ENCODE measurements at places on chromosomes 3 and 15.

DNA sequence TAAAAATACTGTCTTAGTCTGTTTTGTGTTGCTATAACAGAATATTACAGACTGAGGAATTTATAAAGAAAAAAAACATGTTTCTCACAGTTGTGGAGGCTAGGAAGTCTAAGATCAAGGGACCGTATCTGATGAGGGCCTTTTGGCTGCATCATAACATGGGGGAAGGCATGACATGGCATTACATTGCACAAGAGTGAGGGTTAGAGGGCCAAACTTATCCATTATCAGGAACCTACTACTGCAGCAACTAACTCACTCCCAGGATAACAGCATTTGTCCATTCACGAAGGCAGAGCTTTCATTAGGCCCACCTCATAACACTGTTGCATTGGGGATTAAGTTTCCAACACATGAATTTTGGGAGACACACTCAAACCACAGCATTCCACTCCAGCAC lies 30.3 kb downstream of the SYN2 start:
- DNase-seq: no peak

- DNase-seq: no peak
Observed at GRCh38 chr3:55157731-55158130, 229.9 kb upstream of the LRTM1 start.

DNA sequence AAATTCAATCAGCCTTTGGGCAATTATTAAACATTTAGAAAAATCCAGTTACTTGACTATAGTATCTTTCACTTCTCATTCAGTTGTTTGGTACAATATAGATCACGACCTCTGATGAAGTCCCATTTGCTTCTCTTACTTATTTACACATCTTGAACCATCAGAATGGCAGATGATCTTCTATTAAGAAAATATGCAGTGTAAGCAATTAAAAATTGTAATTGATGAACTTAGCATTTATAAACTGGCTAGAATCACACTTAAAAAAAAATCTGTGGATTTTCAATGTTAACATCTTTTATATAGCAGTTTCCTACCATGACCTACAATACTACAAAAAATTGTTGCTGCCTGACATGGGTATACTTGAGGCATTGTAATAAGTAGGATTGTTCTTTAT lies 395.5 kb upstream of the CNTN4 start:
- DNase-seq: no peak

GRCh38 chr3:195800240-195800639 lies 11.5 kb downstream of the MUC4 start:
- no peak for DNase-seq

DNA sequence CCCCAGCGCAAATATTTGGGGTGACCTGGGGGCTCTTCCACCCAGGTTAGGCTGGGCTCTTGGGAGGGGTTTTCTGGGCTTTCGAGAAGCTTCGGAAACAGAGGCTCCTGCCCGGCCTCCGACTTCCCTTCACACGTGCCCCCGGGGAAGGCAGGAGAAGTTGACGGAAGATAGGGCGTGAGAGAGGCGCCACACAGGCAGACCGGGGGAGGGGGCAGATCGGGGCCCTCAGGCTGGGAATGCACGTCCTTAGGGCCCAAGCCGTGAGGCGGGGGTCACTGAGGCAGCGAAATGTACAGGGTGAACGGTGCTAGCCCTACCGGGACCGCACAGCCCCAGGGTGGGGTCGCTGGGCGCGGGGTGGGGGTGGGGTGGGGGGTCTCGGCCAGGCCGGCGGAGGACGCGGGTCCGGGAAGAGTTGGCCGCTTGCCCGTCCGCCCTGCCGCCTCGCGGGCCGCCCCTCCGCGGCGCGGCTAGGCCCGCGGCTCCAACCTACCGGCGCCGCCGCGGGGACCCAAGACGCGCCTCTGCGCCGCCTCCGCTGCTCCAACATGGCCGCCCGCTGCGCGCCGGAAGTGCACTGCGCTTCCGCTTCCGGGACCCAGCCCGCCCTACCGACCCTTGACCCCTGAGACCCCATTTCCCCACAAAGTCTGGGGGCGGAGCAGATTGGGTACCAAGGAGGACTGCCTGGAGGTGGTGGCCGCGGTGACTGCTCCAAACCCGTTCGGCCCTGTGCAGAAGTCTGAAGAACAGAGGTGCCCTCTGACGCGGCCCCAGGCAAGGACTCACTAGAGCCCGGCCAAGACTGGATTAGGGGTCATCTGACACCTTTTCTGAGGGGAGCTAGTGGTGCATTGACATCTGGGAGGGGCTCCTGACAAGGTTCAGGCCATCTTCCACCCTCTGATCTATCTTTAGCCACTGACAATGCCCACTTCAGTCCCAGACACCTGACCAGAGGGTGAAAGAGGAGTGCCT lies at the start of gene CCDC71:
Gene CCDC71, minus strand, starts transcription at position 561 of the 981 bp plus-strand sequence. CDS start 2,123 bp downstream, outside the sequence.
- peak; percentile 71 for DNase-seq

DNA sequence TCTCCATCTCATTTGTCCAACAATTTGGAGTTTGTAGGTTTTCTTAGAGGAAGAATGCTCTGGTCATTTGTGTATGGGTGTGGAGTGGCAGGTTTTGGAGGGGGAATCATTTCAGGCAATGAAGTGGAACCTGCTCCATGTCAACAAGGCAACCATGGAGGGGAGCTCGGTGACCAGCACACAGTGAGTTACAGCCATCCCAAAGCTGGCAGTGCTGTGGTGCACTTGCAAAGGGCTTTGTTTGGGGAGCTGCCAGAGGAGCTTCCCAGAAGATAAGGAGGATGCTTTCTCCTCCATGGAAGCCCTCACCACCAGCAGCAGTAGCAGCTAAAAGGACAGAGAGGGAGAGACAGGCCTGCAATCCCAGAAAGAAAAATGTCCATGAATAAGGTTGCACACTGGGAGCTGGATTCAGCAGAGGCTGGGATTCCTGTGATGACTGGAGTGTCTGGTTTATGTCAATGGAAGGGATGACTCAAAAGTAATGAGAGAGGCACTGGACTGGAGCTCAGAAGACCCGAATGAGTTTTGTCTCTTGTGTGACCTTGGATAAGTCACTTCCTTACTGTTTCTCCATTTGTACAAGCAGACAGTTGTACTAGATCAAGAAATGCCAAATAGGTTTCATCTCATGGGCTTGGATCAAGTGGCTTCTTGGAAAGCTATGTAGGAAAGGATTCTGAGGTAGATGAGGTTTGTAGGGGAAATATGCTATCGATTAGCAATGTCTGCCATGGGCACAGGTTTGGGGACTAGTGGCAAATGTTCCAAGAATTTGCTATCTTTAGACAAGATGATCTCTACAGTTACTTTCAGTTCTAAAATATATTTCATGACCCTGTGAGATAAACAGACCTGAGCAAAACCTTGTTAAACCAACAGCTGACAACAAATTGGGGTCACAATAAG lies 27.2 kb upstream of the UBE2Q2 start:
- peak; percentile 28 for DNase-seq

GRCh38 chr3:159675285-159675684 lies 313.4 kb upstream of the IL12A start:
- DNase-seq: no peak

DNA sequence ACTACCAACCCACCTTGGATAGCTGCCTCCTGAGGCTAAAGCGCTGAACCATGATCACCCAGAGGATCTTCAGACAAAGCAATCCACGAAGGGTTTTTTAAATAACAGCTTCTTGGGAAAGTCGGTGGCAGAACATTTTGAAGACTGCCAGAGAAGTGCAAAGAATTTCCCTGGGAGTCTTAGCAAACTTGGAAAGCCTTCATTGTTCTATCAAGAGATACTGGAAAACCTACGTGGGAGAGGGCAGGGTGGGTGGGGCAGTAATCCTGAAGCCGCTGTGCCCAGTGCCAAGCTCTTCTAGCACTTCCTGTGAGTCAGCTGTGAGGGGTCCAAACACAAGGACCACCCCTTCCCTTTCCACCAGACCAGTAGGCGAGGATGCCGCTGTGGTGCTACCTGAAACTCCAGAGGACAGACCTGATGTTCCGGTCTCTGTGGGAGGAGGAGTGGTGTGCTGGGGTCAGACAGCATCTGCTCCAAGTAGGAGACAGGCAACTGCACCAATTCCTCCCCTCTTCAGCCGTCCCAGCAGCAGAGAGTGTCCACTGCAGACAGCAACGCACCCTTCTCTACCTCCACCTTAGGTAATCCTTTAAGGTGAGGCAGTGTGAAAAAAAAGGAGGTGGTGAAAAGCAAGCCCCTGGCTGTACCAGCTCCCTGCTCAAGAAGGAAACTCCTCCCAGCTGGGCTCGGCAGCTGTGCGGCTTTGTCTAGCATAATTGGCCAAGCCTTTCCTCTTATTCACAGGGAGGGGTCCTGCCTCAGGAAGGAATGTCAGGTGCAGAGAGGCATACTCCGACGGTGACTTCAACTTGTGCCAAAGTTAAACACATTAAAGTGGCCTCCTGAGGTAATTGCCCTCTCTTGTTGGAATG lies 99.0 kb downstream of the TMCC1 start:
- peak; percentile 15 for DNase-seq

GRCh38 chr3:122911901-122912300 lies 115.7 kb downstream of the SEMA5B start:
- DNase-seq: no peak

GRCh38 chr15:101351736-101352135 lies 56.7 kb upstream of the SNRPA1 start:
- no peak for DNase-seq

DNA sequence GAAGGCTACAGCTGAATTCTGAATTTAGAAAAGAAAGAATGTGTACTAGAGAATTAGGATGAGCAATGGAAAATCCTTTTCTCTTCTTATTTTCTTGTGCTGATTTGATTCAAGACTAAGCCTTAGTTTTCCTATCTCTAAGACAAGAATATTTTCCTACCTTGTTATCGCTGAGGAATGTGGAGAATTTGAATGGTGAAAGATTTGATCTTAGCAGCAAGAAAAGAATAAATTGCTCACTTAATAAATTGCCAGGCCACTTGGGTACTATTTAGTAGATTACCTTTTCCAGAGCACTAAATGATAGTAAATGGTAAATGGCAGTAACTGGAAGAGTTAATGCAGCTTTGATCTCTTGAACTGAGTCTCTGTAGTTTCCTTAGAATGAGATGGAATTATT lies 145.7 kb upstream of the MEIS2 start:
- no peak for DNase-seq

GRCh38 chr15:31263751-31264558 lies 62.7 kb upstream of the KLF13 start:
- DNase-seq: no peak

- no peak for DNase-seq
Observed at GRCh38 chr3:159865041-159865579, 123.5 kb upstream of the IL12A start.

DNA sequence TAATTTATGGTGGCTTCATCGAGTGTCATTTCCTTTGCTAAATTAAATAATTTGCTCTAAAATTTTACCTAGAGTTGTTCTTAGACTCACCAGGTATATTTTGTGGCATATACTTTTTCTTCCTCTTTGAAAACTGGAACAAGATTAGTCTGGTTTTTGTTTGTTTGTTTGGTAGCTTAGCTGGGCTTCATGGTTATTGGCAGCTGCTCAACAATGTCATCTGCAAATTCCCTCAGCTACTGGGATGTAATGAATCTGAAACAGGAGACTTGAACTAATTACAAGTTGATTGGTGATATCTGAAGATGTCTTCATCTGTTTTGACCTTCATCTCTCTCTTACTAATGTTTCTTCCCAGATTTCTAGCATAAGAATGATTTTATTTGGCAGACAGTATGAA lies 270.5 kb upstream of the P2RY1 start:
- DNase-seq: no peak

- DNase-seq: no peak
Observed at GRCh38 chr15:83475551-83475950, 28.4 kb downstream of the SH3GL3 start.

- no peak for DNase-seq
Observed at GRCh38 chr3:55639896-55640765, 153.0 kb upstream of the WNT5A start.

DNA sequence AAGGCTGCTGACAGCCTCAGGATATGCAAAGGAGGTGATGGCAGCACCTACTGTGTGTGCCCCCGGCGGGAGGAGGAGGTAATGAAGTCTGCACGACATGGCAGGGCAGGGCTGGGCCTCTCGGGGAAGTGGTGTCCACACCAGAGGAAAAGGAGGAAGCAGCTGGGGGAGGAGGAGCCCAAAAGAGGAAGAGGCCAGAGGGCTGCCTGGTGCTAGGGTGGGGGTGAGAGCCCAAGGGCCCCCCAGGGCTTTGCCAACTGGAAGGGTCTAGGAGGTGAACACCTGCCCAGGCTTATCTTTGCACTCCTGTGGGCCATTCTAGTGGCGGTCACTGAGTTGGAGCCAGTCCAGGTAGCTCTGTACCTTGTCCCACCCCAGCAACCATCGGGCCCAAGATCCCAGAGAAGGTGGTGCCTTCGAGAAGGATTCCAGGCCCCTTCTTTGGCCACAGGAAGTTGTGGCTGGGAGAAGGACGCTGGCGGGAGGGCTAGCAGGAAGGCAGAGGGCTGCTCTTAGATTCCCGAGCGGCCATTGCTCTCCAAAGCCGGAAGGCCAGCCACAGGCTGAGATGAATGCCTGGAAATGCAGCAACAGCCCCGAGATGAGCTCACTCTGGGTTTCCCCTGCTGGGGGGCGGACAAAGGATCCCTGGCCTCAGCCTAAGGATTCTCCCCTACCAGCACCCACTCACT lies 7.0 kb downstream of the GNAI2 start:
- DNase-seq: no peak

DNA sequence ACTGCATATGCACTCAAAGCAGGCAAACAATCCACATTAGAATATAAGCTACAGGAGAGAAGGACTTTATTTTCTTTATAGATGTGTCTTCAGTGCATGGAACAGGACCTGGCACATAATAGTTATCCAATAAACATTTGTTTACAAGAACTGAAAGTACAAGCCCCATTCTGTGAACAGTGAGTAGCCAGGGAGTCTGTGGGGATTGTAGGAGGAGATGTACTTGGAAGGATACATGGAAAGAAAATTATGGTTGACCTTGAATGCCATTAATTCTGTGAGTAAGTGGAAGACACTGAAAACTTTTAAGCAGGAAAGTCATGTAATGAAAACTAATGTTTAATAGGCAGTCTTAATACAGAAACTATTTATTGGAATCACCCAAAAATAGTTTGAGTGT lies 28.3 kb downstream of the MASP1 start:
- DNase-seq: no peak

DNA sequence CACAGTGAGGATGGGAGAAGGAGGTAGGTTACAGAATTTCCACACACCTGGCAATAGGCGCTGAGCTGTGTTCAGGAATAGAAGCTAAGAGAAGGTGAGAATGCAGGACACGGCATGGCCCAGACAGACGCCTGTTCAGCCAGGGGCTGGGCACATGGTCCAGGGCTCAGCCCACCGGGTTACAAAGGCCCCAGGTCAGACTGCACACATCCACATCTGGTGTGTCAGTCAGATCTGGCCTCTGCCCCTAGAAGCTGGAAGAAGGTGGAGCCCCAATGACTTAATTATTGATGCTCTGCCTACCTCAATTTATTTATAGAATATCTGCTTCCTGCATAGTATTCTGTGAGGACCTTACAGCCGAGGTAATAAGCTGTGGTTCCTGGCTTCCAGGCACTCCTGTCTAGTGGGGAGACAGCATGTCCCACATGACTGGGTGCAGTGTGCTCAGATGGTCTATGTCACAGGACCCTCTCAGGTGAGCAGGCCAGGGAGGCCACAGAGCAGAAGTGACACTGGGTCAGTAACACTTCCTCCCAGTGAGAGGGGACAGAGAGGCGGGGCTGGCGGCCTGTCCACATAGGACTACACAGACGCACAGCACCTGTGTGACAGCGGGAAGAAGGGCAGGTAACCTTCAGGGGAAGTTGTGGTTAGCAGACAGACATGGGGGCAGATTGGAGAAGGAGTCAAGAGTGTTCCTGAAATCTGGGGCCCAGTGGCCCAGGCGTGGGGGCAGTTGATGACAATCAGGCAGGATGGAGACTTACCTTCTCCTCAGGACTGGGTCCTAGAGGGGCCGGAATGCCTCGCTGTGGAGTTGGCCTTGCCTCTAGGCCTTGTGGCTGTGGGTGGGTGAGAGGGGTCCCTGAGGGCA lies 38.6 kb upstream of the PLXNA1 start:
- no peak for DNase-seq

All from SK-N-DZ (cell line).